ENCODE measurements at places on chromosomes 2 and 18.
A peak's percentile ranks its signal among the peaks of the same experiment; 100 is the strongest.

DNA sequence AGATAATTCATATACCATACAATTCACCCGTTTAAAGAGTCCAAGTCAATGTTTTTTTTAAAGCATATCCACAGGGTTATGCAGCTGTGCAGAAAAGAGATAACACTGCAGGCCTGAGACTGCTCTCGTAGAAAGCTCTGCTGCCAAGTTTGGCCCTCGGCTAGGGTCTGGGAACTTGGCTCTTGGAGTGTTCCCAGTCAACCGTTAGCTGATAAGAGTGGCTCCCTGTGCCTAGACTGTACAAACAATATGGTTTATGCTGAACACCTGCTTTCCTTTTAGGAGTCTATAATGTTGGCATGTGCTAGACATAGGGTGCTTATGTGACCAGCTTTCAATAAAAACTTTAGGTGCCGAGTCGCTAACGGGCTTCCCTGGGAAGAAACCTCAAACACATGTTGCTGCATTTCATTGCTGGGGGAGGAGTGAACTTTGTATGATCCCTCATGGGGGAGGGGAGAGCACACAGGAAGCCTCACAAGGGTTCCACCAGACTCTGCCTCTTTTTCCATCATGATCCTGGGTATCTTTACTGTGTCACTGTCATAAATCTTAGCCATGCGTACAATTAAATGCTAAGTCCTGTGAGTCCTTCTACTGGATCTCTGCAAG is 34.7 kb downstream of the RFX8 start:
- DNase-seq = no peak

DNA sequence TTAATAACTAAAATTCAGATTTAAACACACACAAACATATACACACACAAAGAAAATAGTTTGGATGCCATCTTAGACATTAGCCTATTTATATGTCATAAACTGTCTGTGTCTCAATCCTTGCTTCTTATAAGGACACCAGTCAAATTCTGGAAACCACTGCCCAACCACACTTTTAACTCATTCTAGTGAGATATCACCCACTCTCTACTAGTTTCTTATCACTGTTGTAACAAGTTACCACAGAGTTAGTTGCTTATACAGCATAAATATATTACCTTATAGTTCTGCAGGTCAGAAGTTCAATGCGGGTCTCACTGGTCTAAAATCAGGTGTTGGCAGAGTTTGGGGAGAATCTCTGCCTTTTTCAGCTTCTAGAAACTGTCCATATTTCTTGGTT is 239.1 kb downstream of the MTX2 start:
- no peak for DNase-seq

- DNase-seq = no peak
Measured at GRCh38 chr2:2881499-2881898, 496.1 kb downstream of the EIPR1 start.

DNA sequence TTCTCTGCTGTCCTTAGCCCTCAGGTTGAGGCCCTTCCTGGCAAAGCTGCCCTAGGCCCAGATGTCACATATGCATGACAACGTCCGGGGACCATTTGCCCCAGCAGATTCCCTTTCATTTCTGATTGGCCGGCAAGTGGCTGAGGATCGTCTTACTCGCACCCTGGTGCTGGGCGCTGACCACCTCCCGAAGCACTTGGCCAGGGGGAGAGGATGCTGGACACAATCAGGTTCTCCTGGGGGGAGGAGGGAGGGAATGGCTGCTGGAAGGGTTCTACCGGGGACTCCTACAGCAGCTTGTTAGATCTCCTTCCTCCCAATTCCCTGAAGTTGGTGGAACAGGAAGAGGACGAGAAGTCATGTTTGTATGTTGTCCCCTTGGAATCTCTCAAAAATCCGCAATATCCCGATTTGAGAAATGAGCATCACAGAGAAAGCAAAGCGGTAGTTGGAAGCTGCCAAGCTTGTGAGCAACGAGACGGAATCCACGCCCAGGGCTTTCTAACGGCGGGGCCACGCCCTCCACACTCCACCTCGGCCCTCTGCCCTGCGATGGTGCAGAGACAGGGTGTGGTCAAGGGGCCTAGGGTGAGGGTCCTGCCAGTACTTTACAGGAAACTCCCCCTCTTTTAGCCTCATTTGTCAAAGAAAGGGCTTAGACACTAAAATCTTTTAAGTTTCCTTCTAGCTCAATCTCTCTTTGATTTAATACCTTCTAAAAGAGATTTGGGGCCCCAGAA is 61.8 kb upstream of the YWHAQ start:
- DNase-seq = no peak

GRCh38 chr2:128501700-128502099 is 183.0 kb upstream of the HS6ST1 start:
- no peak for DNase-seq

DNA sequence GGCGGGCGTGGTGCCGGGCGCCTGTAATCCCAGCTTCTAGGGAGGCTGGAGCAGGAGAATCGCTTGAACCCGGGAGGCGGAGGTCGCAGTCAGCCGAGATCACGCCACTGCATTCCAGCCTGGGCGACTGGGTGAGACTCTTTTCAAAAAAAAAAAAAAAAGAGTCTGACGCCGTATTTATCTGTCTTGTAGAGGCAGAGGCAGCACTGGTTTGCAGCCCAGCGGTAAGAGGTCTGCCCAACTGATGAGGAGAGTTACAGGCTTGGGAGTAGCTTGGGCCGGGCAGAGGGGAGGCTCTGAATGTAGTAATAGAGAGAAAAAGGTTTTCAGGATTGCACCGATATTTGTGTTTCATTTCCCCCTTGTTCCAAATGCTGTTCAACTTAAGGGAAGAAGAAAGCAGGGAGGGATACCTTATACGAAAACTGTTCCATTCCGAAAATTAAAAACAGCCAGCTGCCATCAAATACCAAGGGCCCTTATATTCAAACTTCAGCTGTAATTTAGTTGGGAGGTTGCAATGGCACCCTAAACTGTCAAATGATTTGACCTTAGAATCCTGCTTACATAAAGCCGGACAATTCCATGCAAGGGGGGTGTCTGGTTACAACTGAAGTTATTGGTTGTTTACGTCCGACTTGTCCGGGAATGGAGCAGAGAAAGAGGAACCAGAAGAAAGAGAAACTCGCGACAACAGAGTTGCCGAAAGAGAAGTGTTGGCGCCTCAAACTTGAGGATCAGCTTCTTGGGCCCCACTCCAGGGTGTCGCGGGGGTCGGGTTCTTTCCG is 9.2 kb upstream of the SP9 start:
- no peak for DNase-seq

- DNase-seq = no peak
Measured at GRCh38 chr18:79857082-79857671, 59.4 kb downstream of the KCNG2 start.

- DNase-seq = peak; percentile 55
Measured at GRCh38 chr2:230326453-230327417, at the start of gene SP140L. TSS of gene SP140L (plus strand) at chr2:230327193. CDS start at chr2:230327270, 77 bp downstream.

GRCh38 chr2:106840818-106841217 is 45.1 kb downstream of the ST6GAL2 start:
- DNase-seq = no peak

DNA sequence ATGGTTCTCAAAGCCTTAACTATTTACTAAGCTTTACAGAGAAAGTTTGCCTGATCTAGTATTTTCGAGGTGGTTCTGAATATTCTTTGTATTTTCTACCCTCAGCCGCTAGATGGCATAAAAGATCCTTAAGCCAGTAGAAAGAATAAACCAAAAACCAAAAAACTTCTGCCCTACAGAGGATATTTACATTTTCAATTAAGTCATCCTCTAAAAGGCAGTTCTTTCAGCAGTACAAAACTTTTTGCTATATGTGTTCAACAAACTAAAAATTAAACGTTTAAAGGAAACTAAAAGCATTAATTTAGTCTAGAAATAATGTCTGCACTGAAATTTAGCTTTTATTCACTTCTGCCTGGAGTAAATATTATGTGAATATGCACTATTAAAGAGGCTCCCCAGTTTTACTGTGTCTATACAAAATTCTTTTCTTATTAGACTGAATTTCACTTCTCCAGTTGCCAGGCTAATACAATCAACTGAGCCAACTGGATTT is 297.5 kb downstream of the PIEZO2 start:
- peak; percentile 34 for DNase-seq

DNA sequence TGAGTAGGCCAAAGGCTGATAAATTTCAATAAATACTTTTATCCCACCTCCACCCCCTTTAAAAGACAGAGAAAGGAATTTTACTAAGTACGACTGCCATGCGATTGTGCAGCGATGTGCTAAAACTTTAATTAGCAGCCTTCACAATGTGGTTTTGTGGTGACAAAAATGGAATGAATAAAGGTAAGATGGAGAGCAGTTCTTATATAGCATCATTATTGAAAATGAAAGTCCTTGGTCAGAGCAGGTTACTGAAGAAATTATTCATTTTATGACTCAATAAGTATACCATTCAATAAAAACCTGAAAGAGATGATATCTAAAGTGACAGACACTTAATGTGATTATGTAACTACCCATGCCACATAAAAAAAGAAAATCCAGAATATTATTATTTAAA is 33.2 kb upstream of the MTIF2 start:
- no peak for DNase-seq

DNA sequence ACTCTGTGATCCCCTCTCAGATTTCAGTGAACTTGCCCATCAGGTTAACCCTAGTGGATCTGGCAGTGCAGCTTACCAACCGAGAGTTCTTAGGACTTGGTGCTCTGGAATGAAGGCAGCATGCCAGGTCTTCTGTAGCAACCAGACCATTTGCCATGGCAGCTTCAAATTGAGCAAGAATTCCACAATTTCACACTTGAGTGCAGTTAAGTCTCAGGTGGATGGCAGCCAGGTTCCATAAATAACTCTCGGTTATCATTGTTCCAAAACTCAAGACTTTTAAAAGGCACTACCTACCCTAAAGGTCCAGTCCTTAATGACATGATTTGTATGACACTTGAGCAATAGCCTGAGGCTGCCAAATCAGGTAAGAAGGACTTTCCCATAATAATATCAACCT is 48.1 kb downstream of the GALNT3 start:
- no peak for DNase-seq

- DNase-seq = no peak
Measured at GRCh38 chr2:121816797-121817196, 61.3 kb downstream of the TSN start.

- no peak for DNase-seq
Measured at GRCh38 chr2:222969491-222969890, 82.5 kb upstream of the KCNE4 start.

DNA sequence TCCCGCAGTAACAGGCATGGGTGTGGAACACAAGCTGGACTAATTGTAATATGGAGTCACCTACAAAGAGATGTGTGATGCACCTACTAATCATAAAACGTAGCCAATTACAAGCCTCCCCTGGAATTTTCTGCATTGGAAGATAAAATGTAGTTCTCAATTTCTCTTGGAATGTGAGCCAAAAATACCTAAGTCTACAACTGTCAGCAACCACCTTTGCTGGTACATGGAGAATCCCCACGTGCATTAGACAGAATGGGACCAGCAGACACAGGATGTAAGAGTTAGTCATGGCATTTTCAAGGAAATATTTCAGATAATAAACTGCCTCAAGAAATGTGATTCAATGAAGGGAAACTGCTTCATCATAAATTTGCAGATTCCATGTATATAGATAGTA is 85.6 kb upstream of the DCC start:
- DNase-seq = no peak

GRCh38 chr2:221948076-221948475 is 350.7 kb downstream of the PAX3 start:
- no peak for DNase-seq

GRCh38 chr2:171718720-171719119 is 31.5 kb downstream of the DYNC1I2 start:
- no peak for DNase-seq

- DNase-seq = no peak
Measured at GRCh38 chr18:58095655-58096054, 51.6 kb downstream of the NEDD4L start.

GRCh38 chr2:32119161-32119560 is 46.5 kb upstream of the SLC30A6 start:
- DNase-seq = no peak

DNA sequence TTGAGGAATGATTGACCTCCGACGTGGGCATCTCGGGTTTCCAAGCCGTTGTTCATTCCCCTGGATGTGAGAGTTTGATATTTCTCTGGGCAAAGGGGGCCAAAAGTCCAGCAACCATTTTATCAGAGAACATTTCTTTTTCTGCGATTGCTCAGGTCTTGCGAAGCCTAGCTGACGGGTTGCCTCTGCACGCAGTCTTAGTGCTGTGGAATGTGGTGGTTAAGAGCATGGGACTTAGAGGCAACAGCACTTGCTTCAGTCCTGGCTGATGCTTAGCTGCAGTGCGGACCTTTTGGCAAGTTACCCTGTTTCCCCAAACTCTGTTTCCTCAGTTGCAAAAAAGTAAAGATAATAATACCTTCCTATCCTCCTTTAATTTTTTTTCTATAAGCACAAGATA is 45.0 kb downstream of the FAP start:
- DNase-seq = no peak
